ENCODE measurements at places on chromosomes 1 and 21.
A peak's percentile ranks its signal among the peaks of the same experiment; 100 is the strongest.

GRCh38 chr1:47187926-47188250 lies 1.9 kb downstream of the PDZK1IP1 start:
- no peak for DNase-seq

- no peak for DNase-seq
Measured at GRCh38 chr1:59316497-59317128, 19.7 kb downstream of the FGGY start.

DNA sequence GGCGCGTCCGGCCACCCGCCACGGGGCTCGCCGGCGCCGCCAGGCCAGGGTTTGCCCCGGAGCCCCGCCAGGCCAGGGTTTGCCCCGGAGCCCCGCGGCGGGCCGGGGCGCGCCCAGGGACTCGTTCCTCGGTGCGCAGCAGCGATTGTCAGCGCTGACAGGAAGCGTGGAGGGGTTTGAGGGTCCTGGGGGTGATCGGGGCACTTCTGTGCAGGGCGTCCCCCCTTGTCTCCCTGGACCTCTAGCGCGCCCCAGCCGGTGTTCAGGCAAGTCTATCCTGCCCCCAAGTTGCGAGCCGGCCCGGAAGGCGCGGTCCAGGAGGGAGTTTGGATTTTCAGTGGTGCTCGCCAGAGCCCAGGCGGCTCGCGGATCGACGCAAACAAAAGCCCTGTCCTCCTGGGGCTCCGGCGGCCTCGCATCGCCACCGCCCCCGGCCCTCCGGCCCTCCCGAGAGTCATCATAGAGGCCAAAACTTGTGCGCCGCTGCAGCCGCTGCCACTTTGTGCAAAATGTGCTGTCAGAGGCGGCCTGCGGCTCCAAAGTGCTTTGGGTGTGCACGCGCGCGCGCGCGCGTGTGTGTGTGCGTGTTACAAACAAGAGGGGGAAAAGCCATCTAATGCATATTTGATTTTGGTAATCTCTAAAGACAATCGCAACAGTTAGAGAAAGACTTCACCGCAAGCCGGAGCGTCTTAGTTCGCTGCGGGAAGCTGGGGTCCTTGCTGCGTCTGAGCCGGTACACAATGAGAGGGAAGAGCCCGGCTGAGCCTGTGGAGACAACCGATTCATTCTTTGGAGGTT lies 1.0 kb downstream of the ROR1 start:
- DNase-seq, result peak; percentile 33

- DNase-seq, result no peak
Measured at GRCh38 chr21:38223893-38224540, 32.8 kb upstream of the KCNJ15 start.

DNA sequence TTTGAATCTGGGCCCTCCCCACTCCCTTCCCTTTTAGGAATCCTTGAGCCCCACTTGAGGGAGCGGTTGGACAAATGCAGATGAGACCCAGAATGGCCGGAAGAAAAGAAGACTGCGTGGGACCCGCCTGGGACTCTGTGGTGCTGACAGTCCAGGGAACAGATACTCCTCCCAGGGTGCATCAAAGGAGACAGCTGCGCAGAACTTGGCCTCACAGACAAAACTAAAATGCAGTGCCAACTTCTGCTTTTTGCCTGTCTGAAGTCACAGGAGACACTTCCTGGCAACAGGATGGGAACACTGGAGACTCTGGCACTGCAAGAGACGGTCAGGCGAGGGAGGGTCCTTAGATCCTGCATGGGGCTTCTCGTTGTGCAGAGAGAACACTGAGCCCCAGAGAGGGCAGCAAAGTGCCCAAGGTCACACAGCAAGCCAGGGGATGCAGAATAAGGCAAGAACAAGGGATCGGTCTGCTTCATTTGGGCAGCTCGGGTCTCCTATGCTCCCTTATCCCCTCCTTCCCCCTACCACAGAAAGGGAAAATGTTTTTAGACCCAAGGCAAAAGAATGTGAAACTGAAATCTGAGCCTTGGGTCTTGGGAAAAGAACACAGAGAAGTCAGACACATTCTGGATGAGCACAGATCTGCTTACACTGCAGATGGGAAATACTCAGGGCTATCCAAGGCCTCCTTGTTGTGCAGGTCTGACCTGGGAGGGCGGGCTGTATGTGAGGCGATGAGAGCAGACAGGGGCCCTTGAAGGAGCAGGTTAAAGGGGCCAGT lies 182.4 kb downstream of the TRABD2B start:
- no peak for DNase-seq

DNA sequence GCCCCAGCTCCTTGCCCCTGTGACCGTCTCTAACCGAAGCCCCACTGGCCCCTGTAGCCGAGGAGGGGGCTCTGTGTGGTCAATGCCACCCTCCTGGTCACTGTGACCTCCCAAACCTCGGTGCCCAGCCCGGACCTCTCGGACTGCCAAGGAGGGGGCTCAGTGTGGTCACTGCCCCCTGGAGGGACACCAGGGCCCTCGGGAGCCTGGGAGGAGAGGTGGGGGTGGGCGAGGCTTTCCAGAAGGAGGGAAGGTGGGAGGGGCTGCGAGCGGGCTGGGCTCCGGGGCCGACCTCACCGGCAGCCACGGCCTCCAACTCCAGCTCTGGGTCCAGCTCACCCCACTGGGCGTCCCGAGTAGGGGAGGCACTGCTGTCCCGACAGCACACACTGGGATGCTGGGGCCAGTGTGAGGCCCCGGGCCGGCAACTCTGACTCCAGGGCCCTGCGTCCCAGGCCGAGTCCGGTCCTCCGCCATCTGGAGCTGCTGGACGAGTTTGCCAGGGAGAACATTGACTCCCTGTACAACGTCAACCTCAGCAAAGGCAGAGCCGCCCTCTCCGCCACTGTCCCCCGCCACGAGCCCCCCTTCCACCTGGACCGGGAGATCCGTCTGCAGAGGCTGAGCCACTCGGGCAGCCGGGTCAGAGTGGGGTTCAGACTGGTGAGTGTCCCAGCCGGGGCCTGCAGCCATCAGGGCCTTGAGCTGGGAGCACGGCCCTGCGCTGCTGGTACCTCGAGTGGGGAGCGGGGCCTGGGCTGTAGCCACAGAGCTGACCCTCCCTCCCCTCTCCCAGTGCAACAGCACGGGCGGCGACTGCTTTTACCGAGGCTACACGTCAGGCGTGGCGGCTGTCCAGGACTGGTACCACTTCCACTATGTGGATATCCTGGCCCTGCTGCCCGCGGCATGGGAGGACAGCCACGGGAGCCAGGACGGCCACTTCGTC lies 6.4 kb downstream of the SCNN1D start:
- no peak for DNase-seq

DNA sequence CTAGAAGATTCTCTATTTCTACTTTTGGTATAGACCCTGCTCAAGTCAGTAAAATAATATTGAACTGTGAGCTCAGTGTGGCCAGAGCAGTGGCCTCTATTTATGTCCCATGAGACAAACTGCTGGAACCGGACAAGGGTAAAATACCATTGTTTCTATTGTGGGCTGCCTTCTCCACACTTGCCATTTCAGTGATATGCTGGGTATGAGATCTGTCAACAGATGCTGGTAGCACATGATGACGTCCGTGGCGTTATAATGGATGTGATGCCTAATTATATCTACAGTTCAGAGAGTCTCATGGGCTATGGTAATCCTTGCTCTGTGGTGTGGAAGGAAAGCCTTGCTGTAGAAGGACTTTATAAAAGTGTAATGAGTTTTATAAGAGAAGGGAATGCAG lies 2.4 kb downstream of the ACTN2 start:
- no peak for DNase-seq

DNA sequence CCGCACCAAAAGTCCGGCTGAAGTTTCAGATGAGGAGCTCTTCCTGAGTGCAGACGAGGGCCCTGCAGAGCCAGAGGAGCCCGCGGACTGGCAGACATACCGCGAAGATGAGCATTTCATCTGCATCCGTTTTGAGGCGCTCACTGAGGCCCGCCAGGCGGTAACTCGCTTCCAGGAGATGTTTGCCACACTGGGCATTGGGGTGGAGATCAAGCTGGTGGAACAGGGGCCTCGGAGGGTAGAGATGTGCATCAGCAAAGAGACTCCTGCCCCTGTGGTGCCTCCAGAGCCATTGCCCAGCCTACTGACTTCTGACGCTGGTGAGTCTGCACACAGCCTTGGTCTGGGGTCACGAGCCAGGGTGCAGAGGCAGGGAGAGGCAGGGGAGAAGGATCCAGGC lies 84.7 kb downstream of the TRIM11 start:
- no peak for DNase-seq
